ENCODE measurements at places on chromosomes 1 and 21.
A peak's percentile ranks its signal among the peaks of the same experiment; 100 is the strongest.

GRCh38 chr21:36535618-36536241 lies 55.8 kb upstream of the CLDN14 start:
- no peak for DNase-seq

GRCh38 chr1:98387701-98388100 lies 273.8 kb upstream of the SNX7 start:
- no peak for DNase-seq

GRCh38 chr1:22591576-22591975 lies 28.3 kb downstream of the EPHA8 start:
- DNase-seq: peak; percentile 24

DNA sequence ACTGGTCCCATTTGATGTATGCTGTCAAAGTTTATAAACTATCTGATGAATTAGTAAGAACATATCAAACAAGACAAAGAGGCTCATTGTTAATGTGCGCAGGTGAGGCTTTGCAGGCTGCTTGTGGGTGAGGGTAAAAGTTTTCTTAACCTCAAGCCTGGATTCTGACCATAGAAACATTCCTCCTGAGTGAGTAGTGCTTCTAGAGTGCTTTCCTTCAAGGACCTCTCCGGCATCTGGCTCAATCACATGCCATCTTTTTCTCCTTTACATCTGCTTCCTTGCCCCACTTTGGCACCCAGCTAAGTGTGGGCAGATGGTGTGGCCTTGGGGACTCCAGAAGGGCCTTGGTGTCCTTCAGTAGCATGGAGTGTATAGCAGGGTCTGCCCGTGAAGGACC lies 104.0 kb downstream of the ROR1 start:
- DNase-seq: no peak

- DNase-seq: no peak
These were observed 40.9 kb downstream of the TUT4 start for GRCh38 chr1:52511851-52512615.

GRCh38 chr21:37582590-37582989 lies 216.0 kb downstream of the DYRK1A start:
- DNase-seq: peak; percentile 76

DNA sequence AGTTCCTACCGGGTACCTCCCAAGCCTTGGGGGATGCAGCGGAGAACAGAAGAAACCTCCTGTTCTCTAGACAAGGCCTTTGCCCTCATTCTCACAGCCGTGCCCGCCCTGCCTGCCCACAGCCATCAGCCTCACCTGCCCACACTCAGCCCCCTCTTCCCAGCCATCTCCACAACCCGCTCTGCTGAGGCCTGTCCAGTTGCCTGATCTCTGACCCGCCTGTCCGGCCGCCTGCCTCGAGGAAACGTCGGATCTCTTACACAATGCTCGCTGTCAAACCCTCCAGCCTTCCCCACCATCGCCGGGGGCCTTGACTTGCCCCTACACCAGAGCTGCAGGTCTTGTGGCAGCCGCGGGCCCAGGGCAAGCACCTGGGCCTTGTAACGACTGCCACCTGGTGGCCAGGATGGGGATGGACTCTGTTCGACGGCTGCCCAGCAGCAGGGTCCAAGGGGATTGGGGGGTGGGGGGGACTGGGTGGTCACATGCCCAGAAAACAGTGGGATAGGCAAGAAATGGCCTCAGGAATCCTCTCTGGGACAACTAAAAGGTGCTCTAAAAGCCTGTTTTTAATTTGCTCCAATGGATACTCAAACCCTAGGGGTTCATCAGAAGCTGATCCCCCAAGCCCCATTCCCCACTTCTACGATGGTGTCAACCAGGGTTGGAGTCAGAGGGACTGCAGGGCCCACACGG lies 31.0 kb downstream of the SLC45A1 start:
- peak; percentile 73 for DNase-seq

GRCh38 chr1:15081102-15081501 lies 72.4 kb upstream of the TMEM51 start:
- DNase-seq: no peak

DNA sequence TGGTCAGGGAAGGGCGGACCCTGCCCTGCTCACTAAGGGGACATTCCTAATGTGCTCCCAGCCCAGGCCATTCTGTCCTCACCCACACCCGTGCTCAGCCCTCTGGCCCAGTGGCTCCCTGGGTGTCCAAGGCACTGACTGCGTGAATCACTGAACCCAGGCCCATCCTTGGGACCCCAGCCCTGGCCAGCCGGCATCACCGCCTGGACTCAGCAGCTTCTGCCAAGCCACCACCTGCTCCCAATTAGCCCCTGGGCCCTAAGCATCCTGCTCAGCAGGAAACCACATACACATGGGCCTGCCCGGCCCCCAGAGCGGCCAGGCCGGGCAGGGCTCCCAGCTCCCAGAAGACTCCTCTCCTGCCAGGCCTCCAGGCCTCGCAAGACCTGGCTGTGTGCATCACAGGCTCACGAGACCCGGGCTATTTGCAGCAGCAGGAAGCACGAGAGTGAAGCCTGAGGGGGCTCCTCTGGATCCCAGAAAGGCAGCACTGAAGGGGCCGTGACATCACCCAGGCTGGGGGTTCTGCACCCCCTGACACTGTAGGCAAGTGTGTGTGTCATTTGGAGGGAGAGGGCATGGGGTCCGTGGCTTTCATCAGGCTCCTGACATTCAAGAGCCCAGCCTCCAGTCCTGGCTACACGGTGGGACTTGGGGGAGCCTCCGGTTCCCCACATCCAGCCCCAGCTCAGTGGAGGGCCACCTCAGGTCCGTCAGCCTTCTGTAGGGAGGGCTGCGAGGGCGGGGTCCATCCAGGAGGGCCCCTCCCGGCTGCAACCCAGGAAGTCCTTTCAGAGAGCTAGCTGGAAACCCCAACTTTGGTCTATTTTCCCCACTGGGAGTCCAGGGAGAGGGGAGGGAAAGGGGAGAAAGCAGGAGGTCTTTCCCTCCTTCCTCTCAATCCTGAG lies 1.6 kb downstream of the MFAP2 start:
- DNase-seq: no peak

DNA sequence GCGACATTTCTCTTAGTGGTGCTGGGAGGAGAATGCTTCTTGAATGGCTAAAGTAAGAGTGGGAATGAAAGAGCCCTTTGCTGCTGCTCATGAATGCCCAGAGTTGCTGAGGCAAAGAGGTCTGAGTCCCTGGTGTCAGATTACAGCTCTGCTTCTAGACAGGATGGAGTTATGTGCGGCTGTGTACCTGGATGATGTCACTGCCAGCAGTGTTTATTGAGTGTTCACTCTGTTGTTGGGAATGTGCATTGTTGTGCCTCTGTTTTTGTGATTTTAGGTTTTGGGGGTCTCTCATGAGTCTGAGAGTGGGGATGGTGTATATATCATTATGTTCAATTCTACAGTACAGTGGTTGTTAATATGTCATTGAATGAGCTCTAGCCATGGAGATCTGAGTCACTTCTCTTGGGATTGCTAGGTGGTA lies 2.7 kb downstream of the CDC14A start:
- peak; percentile 26 for DNase-seq

GRCh38 chr1:34926156-34926555 lies 3.3 kb downstream of the DLGAP3 start:
- DNase-seq: no peak

- peak; percentile 30 for DNase-seq
These were observed 11.0 kb upstream of the RNU1-3 start for GRCh38 chr1:16677552-16678431.

DNA sequence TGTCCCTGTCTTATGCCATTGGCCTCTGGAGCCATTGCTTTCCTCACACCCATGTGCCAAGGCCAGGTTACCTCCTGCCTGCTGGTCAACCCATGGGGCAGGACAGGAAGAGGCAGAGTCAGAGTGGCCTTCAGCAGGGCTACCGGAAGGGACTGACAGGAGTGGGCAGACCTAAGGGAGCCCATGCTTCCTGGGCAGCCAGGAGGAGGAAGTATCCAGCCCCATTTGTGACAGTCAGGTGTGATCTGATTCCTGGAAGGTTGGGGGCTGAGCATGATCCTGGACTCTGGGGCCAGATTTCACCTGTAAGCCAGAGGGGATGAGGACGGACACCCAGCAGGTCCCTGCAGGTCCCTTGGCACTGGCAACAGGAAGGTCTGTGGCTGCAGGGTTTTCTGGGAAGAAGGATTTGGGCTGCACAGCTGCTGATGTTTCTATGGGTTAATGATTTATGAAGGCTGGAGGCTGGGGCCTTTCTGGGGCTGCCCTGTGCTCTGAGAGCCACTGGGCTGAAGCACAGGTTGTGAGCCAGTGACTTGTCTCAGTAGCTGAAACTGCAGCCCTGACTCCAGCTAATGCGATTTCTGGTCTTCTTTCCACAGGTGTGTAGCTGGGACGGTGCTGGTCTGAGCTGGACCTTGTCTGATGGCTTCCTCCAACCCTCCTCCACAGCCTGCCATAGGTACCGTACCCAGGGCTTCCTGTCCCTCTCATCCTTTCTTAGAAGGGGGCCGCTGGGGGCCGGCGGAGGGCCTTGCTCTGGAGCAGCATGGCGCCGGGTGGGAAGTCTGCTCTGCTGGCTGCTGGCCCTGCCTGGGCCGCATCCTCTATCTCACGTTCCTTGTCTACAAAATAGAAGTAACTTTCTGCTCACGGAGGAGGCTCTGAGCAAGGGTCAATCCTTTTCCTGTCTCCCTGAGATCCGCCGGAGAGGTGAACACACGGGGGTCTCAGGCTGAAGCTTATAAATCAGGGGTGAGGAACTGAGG lies 40.7 kb downstream of the ARHGEF10L start:
- DNase-seq: no peak

GRCh38 chr1:56375326-56375804 lies 204.0 kb downstream of the PLPP3 start:
- no peak for DNase-seq

DNA sequence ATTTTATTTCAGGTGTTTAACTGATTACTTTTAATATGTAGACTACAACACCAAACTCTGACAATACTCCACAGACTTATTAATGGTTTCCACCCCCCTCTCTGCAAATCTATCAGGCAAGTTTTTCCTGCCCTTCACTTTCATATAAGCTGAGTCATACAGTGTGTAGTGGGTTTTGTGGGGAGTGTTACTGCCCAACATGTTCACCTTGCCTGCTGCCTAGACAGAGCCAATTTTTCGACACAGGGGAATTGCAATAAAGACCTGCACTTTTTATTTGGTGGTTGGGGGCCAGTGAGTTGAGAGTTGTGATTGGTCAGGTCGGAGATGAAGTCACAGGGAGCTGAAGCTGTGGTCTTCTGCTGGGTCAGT lies 119.7 kb downstream of the PPIAL4G start:
- no peak for DNase-seq

DNA sequence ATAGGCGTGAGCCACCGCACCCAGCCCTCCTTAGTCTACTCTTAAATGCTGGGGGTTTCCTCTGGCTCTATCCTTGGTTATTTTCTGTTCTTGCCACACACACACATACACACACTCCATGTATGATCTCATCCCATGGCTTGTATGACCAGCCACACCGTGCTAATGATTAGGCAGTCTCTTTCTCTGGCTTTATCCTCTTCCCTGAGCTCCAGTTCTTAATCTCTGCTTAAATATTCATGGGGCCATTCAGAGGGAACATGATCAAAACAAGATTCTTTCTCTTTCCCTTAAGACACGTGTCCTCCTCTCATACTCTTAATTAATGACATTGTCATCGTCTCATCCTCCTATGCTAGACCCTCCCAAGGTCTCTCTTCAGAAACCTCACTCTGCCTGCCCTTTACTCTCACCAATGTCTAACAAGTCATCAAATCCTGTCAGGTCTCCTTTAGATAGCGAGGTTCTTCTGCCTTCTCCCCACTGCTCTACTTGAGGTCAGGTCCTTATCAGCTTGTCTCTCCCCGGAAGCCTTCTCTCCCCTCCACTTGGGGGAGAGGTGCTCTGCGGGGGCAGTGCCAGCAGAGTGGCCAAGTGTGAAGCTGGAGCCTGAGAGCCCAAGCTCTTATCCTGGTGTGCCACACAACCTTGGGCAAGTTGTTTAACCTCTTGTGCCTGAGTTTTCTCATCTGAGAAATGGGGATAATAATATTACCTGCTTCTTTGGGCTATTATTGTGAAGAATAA lies 83.0 kb upstream of the GNG12 start:
- no peak for DNase-seq

GRCh38 chr1:94669198-94669597 lies 127.6 kb upstream of the F3 start:
- DNase-seq: no peak

GRCh38 chr1:183632114-183632513 lies 3.5 kb downstream of the ARPC5 start:
- no peak for DNase-seq

GRCh38 chr1:84877592-84877991 lies 15.4 kb downstream of the LPAR3 start:
- no peak for DNase-seq

GRCh38 chr1:39154553-39155421 lies 49.7 kb upstream of the MACF1 start:
- DNase-seq: no peak

GRCh38 chr1:22618056-22618455 lies 18.4 kb upstream of the C1QA start:
- no peak for DNase-seq

DNA sequence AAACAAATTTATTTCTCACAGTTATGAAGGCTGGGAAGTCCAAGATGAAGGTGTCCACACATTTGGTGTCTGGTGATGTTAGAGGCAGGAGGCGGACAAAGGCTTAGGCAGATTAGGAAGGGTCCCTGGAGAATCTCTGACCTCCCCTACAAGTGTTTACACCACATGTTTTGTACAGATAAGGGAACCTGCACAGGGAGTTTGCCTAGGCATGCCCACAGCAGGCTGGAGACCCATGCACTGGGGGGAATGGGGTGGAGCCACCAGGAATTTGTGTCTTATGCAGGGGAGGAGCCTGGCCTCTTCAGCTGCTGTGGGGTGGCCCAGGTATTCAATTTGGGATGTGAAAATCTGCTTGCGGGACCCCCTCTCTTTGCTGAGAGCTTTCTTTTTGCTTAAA lies 131.3 kb downstream of the PATJ start:
- DNase-seq: no peak

DNA sequence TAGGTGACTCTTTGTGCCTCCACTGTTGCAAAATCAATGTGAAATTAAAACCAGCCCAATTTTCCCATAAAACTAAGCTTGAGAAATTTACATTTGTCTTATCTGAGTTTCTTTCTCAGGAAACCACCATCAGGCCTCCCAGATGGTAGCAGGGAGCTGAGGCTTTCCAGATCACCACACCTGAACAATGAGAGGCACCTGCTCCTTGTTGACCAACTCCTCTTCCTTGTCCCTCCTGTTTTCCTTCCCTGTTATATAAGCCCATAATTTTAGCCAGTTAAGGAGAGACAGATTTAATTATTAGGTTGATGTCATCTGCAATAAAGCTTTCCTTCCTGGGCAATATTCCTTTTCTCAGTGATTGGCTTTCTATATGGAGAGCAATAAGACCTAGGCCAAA lies 32.0 kb upstream of the C1orf185 start:
- no peak for DNase-seq

GRCh38 chr1:95069710-95070093 lies 3.0 kb downstream of the ALG14 start:
- DNase-seq: no peak

- DNase-seq: no peak
These were observed 14.2 kb downstream of the COL6A2 start for GRCh38 chr21:46111857-46112724.

DNA sequence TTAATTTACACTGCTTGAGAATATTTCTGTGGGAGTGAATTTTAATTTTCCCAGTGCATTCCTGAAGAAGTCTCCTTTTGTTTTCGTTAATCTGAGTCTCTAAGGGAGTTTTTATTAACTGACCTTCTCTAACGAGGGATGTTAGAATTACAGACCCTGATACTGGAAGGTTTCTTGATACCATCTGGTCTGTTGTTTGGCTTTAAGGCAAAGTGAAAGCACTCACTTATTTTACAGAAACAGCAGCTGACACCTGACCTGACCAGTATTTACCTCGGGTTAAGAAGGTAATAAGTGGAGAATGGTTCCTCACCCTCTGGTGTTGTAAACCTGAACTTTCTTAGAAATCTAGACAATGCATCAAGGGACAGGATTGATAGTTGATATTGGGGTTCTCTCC lies 12.4 kb downstream of the CDC14A start:
- no peak for DNase-seq

Measured in HTR-8/SVneo (cell line).